ENCODE measurements at places on chromosomes 2 and 18. TPM values are rescaled to one million over a fixed set of nuclear protein-coding genes. Genes with fewer than 3 reads are reported as not detected.
A peak's percentile ranks its signal among the peaks of the same experiment; 100 is the strongest.

GRCh38 chr2:154795651-154796050 lies 97.2 kb downstream of the KCNJ3 start:
- no peaks in the 10 kb centered on the region for H3K4me1 ChIP-seq
- H3K27ac ChIP-seq = no peak overlapping the region
- no peaks in the 10 kb centered on the region for H3K36me3 ChIP-seq
- H3K27me3 ChIP-seq = no peaks in the 10 kb centered on the region
- DNase-seq = no peak

- peak; percentile 96 for DNase-seq
- H3K27ac ChIP-seq = peak overlapping the region; percentile 35
- no peak overlapping the region for H3K4me3 ChIP-seq
- no peaks in the 10 kb centered on the region for H3K36me3 ChIP-seq
- no peaks in the 10 kb centered on the region for H3K27me3 ChIP-seq
- H3K4me1 ChIP-seq = peaks cover 9% of the 10 kb centered on the region
Observed at GRCh38 chr2:20141056-20141762, 83.7 kb downstream of the SDC1 start.

- H3K4me3 ChIP-seq = no peak overlapping the region
- H3K36me3 ChIP-seq = 0 out of 2 replicates have a peak, but pooled peaks cover 3% of the 10 kb centered on the region
- no peak overlapping the region for H3K27ac ChIP-seq
- H3K4me1 ChIP-seq = peaks cover 5% of the 10 kb centered on the region
- no peaks in the 10 kb centered on the region for H3K27me3 ChIP-seq
Observed at GRCh38 chr2:117960231-117960630, 53.6 kb downstream of the CCDC93 start.

DNA sequence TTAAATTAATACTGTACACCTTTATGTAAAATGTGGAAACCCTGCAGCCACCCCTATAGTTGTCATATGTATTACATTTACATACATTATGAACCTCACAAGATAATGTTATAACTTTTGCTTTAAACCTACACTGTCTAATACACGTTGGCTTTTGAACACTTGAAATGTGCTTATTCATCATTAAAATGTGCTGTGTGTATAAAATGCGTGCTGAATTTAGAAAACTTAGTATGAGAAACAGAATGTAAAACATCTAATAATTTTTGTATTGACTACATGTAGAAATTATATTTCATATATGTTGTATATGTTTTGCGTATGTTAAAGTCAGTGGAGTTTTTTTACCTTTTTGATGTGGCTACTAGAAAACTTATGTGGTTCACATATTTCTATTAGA lies 68.8 kb downstream of the MAPRE2 start:
- H3K4me3 ChIP-seq = no peak overlapping the region
- H3K4me1 ChIP-seq = no peaks in the 10 kb centered on the region
- DNase-seq = no peak
- no peak overlapping the region for H3K27ac ChIP-seq
- H3K27me3 ChIP-seq = no peaks in the 10 kb centered on the region
- H3K36me3 ChIP-seq = no peaks in the 10 kb centered on the region

GRCh38 chr2:233746475-233747282 lies 13.4 kb upstream of the UGT1A1 start:
- H3K27me3 ChIP-seq = no peaks in the 10 kb centered on the region
- no peak for DNase-seq
- no peak overlapping the region for H3K4me3 ChIP-seq

DNA sequence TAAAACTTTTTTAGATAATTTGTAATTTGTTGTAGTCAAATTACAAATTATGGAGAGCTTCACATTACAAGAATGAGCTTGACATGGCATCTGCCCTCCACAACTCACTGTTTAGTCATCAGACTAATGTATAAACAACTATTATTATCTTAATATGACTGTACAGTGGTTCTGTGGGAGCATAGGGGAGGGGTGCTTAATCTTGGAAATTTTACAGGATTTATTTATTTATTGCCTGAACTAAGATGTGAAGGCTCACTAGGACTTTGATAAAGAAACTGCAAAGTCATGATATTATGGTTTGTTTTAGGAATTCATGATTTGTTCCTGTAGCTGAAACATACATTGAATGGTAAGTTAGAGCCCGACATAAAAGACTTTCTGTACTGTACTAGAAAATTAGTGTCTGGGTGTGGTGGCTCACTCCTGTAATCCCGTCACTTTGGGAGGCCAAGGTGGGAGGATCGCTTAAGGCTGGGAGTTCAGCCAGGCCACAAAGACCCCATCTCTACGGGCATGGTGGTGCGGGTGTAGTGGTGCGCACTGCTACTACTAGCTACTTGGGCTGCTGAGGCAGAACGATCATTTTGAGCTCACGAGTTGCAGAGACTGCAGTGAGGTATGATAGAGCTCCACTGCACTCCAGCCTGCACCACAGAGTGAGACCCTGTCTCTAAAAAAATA lies 2.1 kb downstream of the MARCHF7 start:
- peak; percentile 88 for DNase-seq
- peak overlapping the region; percentile 76 for H3K27ac ChIP-seq
- H3K4me1 ChIP-seq = peaks cover 8% of the 10 kb centered on the region
- no peaks in the 10 kb centered on the region for H3K27me3 ChIP-seq

GRCh38 chr18:8830067-8831060 lies 125.0 kb downstream of the MTCL1 start:
- H3K27ac ChIP-seq = peak overlapping the region; percentile 9
- peaks cover 35% of the 10 kb centered on the region for H3K36me3 ChIP-seq
- H3K4me1 ChIP-seq = peaks cover 18% of the 10 kb centered on the region
- no peaks in the 10 kb centered on the region for H3K27me3 ChIP-seq
- DNase-seq = no peak
- H3K4me3 ChIP-seq = no peak overlapping the region

- H3K4me3 ChIP-seq = no peak overlapping the region
- no peak for DNase-seq
- no peak overlapping the region for H3K27ac ChIP-seq
- H3K27me3 ChIP-seq = no peaks in the 10 kb centered on the region
Observed at GRCh38 chr2:176879426-176879995, 333.1 kb upstream of the HNRNPA3 start.

GRCh38 chr2:142682528-142682927 lies 194.9 kb upstream of the KYNU start:
- H3K4me1 ChIP-seq = peaks cover 2% of the 10 kb centered on the region
- peak; percentile 45 for DNase-seq
- H3K27me3 ChIP-seq = no peaks in the 10 kb centered on the region

DNA sequence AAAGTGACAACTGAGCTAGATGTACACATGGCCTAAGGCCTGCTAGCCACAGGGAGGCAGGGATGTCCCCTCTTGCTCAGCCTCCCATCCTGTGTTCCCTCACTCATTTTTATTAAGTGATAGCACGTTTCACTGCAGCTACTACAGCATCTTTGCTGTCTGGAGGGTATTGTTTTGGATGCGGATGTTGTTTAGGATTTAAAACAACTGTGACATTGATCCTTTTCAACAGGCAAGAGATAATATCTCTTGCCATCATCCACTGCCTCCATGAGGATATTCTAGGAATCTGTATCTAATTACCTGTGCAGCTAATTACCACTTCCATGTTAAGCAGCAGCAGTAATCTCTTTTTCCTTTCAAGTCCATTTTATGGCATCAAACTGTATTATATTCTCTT lies 345.4 kb downstream of the PARD3B start:
- H3K4me3 ChIP-seq = no peak overlapping the region
- no peak for DNase-seq

GRCh38 chr18:28342231-28342630 lies 165.3 kb upstream of the CDH2 start:
- no peak for DNase-seq
- no peak overlapping the region for H3K4me3 ChIP-seq
- no peak overlapping the region for H3K27ac ChIP-seq
- no peaks in the 10 kb centered on the region for H3K4me1 ChIP-seq
- H3K27me3 ChIP-seq = no peaks in the 10 kb centered on the region

GRCh38 chr18:48671561-48671945 lies 132.7 kb downstream of the CTIF start:
- no peak overlapping the region for H3K27ac ChIP-seq
- H3K27me3 ChIP-seq = no peaks in the 10 kb centered on the region
- DNase-seq = no peak
- peaks cover 38% of the 10 kb centered on the region for H3K36me3 ChIP-seq

GRCh38 chr2:230441227-230441897 lies 25.4 kb downstream of the SP100 start:
- H3K36me3 ChIP-seq = peaks cover 11% of the 10 kb centered on the region
- no peak overlapping the region for H3K4me3 ChIP-seq
- DNase-seq = peak; percentile 73
- peaks cover 6% of the 10 kb centered on the region for H3K4me1 ChIP-seq
- H3K27ac ChIP-seq = peak overlapping the region; percentile 72

DNA sequence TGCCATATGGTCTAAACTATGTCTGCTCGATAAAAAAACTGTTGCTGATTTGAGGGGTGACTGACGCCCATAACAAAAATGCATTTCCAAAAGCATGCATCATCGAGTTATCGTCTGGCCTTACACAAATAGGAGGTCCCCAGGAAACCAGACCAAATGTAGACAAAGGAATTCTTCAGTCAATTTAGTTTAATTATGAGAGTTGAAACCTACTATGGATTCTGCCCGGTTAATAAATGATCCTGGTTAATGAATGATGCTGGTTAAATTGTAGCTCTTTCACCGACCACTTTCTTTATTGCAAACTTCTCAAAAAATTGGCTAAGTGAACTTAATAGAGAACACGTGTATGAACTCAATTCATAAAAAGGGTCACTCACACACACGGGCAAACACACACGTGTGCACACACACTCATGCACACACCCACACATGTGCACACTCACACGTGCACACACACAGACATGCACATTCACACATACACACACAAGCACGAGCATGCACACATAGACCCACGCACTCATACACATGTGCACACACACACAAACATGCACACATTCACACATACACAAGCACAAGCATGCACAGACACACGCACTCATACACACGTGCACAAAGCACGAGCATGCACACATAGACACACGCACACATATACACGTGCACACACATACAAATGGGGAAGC lies 59.0 kb upstream of the SALL3 start:
- H3K27ac ChIP-seq = no peak overlapping the region
- no peaks in the 10 kb centered on the region for H3K36me3 ChIP-seq
- DNase-seq = no peak
- H3K27me3 ChIP-seq = no peaks in the 10 kb centered on the region
- no peaks in the 10 kb centered on the region for H3K4me1 ChIP-seq

GRCh38 chr2:138853296-138853695 lies 73.1 kb upstream of the NXPH2 start:
- no peaks in the 10 kb centered on the region for H3K36me3 ChIP-seq
- no peaks in the 10 kb centered on the region for H3K4me1 ChIP-seq
- H3K27ac ChIP-seq = no peak overlapping the region
- H3K4me3 ChIP-seq = no peak overlapping the region

- H3K27me3 ChIP-seq = no peaks in the 10 kb centered on the region
- peak overlapping the region; percentile 58 for H3K4me3 ChIP-seq
- peak overlapping the region; percentile 85 for H3K27ac ChIP-seq
- H3K4me1 ChIP-seq = peaks cover 8% of the 10 kb centered on the region
- no peaks in the 10 kb centered on the region for H3K36me3 ChIP-seq
Observed at GRCh38 chr2:113888641-113889470, 1.0 kb upstream of the ACTR3 start.

GRCh38 chr2:217993138-217993537 lies 9.7 kb downstream of the TNS1 start:
- H3K27ac ChIP-seq = peak overlapping the region; percentile 58
- no peak overlapping the region for H3K4me3 ChIP-seq
- H3K36me3 ChIP-seq = peaks cover 21% of the 10 kb centered on the region
- peak; percentile 95 for DNase-seq

DNA sequence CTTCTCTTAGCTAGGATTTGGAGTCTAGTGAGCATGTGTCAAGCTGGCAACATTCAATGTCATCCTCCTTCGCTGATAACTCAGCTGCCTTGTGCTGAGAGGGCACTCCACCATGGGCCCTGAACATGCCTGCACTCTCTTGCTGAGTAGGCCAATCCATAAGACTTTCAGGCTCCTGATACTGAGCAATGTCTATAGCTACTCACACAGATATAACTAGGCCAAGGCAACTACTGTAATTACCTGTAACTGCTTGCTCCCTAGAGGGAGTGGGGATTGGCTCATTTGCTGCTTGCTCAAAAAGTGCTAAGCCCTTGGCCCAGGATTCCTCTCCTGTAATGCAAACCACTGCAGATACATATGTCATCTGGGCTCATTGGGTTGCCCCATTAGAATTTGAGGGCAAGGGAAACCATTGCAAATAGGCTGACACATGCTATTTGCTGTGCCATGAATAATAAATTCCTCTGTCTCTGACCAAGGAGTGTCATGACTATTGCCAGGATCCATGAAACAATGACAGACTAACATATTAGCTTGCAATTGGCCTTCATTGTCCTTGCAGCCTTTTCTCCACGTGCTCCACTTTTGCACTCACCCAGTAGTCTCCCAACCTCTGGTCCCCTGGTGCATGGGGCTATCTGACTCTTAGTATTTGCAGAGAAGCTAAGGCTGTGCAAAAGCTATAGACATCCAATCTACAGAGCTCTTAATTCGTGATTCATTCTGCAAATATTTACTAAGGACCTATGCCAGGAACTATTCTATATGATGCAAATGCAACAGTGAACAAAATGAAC lies 36.9 kb upstream of the BMPR2 start:
- H3K36me3 ChIP-seq = no peaks in the 10 kb centered on the region
- H3K27me3 ChIP-seq = no peaks in the 10 kb centered on the region
- DNase-seq = peak; percentile 66
- H3K27ac ChIP-seq = no peak overlapping the region
- peaks cover 6% of the 10 kb centered on the region for H3K4me1 ChIP-seq
- H3K4me3 ChIP-seq = no peak overlapping the region

GRCh38 chr2:156673333-156673615 lies 237.1 kb downstream of the GPD2 start:
- no peak overlapping the region for H3K27ac ChIP-seq
- no peak for DNase-seq
- H3K36me3 ChIP-seq = no peaks in the 10 kb centered on the region
- H3K4me3 ChIP-seq = no peak overlapping the region
- no peaks in the 10 kb centered on the region for H3K27me3 ChIP-seq
- H3K4me1 ChIP-seq = no peaks in the 10 kb centered on the region

DNA sequence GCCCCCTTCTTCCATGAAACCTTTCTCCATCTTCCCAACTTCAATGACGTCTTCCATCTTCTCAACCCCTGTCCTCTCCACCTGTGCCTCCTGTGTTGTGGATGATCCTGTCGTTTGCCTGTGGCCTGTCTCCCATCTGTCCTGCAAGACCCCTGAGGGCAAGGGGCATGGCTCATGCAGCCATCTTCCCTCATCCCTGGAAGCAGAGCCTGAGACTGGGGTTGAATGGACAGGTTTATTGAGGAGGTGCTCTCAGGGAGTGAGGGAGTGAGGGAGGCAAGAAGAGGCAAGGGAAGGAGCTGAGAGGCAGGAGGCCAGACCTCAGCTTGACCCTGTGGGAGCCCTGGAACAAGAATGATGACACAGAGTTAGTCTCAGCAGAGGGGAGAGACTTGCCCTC lies 7.3 kb downstream of the SPATA3 start:
- H3K4me1 ChIP-seq = no peaks in the 10 kb centered on the region
- no peak overlapping the region for H3K4me3 ChIP-seq
- H3K27ac ChIP-seq = no peak overlapping the region
- H3K27me3 ChIP-seq = peaks cover 31% of the 10 kb centered on the region

- H3K27me3 ChIP-seq = no peaks in the 10 kb centered on the region
- no peak overlapping the region for H3K4me3 ChIP-seq
- H3K36me3 ChIP-seq = peaks cover 8% of the 10 kb centered on the region
- peak; percentile 64 for DNase-seq
- peaks cover 3% of the 10 kb centered on the region for H3K4me1 ChIP-seq
Observed at GRCh38 chr2:26268213-26268612, 23.5 kb downstream of the HADHB start.

The DNAH7 gene
- total RNA-seq = 0.36 TPM

The ABCG5 gene
- total RNA-seq = not detected

The LNPK gene
- 59.4 TPM for total RNA-seq

The PHOSPHO2 gene
- total RNA-seq = 0.54 TPM

The TMEM200C gene
- 1.7 TPM for total RNA-seq

The CNTNAP5 gene
- not detected for total RNA-seq

The ALLC gene
- not detected for total RNA-seq

The ZC3H6 gene
- total RNA-seq = 2.2 TPM

The DHRS9 gene
- total RNA-seq = not detected

The COLEC12 gene
- total RNA-seq = 2.3 TPM

The UGT1A6 gene
- not detected for total RNA-seq

The CERS6 gene
- 5.7 TPM for total RNA-seq

Data from IMR-90 (cell line).